ENCODE measurements at places on chromosomes 1 and 21. TPM values are rescaled to one million over a fixed set of nuclear protein-coding genes. Genes with fewer than 3 reads are reported as not detected.

DNA sequence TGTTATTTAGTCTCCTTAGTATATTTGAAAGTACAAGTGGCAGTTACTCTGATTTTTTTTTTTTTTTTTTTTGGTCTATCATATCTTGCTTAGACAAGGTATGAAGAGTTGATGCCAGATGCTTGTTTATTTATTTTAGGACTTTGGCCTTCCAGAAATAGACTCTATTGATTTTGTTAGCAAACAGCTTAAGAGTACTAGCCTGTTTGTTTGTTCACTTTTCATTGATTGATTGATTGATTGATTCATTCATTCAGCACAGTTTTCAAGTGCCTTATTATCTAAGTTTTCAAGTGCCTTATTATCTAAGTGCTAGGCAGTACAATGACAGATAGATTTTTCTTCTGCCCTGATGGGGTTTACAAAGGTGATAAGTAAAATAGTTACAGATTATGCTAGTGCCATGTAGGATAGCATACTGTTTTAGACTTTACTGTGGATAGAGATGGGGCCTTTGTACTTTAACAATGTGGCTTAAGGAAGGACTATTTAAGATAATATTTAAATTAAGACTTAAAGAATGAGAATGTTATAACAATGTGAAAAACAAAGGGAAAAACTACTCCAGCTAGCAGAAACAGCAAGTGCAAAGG is 50.5 kb downstream of the MTF2 start:
- no peak for DNase-seq

DNA sequence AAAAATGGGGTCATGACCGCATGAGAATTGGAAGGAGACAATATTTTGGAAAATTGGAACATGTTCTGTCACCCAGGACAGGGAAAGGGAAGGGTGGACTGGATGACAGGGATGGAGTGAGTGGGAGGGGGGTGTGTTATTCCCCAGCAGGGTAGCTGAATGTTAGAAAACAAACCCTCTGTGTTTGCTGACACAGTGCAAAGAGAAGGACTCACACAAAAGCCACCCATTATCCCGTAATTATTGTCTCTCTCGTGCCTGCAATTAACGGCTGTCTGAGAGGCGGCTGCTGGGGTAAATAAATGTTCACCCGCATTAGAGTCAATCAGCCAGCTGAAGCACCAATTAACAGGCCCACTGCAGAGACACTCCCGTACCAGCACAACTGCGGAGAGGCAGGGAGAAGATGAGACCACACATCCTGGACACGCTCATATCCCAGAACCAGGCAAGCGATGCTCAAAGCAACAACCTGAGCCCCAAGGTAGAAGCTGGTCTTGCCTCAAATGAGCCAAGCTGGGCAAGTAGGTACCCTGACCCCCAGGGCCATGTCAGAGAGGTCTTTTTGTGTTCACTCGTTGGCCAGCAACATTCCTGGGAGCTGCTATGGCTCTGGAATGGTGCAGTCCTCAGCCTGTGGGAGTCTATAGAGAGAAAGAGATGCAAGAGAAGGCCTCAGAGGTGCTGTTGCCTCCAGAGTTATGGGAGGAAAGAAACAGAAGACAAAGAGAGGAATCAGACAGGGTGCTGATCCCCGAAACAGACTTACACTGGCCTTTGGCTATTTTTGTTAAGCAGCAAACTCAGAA is 19.4 kb downstream of the PLEKHA6 start:
- DNase-seq, result no peak

GRCh38 chr21:36147911-36148310 is 8.7 kb upstream of the DOP1B start:
- no peak for DNase-seq

S1PR1 gene
- total RNA-seq, result 24.9 TPM

DNA sequence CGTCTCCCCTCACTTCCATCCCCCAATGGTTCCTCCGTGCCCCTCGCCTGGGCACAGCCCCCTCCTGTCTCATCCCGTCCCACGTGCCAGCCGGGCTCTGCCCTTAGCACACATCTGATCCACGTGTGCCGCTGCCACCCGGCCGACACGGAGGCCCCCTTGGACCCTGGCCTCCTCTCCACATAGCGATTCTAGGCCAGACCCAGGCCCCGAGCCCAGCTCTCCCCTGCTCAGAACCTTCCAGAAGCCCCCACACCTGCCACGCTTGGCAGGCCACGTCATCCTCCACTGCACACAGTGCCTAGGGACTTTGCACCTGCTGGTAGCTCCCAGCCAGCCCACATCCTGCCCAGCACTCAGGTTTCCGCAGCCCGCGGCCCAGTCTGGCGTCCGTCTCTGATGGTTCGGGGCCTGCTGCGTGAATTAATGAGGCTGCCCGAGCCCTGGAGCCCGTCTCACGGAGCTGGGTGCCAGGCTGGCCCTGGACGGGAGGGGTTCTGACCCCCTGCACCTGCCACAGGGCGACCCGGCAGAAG is 20.1 kb downstream of the PLCH2 start:
- DNase-seq, result no peak

GRCh38 chr21:26945916-26946675 is 20.8 kb downstream of the ADAMTS5 start:
- DNase-seq, result no peak

LCE6A gene
- total RNA-seq, result 0.18 TPM

GRCh38 chr21:28086861-28087581 is 905.7 kb downstream of the LTN1 start:
- no peak for DNase-seq

Measured in foreskin keratinocyte (primary cell).